ENCODE measurements at places on chromosomes 3 and 15.
A peak's percentile ranks its signal among the peaks of the same experiment; 100 is the strongest.

- no peak for DNase-seq
Measured at GRCh38 chr3:99704417-99704816, 66.0 kb downstream of the COL8A1 start.

DNA sequence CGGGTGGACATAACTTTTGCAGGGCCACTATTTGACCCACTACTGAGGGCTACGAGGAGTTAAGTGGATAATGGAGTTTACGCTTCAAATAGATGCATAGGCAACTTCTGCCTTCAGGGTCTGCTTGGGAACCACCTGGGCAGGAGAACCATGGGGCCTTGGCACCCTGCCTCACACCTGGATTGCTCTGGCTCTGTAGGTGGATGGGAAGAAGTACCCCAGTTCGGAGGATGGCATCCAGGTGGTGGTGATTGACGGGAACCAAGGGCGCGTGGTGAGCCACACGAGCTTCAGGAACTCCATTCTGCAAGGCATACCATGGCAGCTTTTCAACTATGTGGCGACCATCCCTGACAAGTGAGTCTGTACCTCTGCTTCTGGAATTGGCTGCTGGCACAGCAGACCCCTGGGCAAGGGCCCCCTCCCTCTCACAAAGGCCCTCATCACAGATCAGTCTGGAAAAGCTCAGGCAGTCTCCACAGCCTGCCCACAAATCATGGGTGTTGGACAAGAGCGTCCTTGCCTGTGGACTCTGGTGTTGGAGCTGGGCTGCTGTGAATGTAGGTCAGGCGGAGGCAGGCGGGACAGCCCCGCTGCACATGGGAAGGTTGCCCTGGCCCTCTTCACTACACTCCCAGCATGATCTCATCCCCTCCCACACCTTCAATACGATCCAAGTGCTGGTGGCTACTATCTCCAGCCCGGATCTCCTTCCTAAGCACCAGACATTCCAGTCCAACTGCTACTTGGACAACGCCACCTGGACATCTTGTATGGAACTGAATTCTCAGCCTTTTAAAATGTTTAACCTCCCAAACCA is 46.7 kb downstream of the MESD start:
- DNase-seq: no peak

DNA sequence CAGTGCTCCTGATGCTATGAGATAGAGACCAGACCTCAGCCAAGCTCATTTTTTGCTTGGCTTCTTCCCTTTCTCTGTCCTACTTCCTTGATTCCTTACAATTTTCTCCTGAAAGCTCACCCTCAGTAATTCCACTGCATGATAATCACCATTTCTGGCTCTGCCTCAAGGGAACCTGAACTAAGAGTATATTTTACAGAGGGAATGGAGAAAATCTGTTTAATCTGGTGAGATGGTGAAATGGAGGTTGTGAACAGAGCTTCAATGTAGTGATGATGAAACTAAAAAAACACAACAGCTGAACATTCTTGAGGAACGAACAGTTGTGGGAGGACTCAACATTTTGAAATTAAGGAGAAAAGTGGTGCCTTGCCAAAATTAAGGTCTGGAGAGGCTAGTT is 16.3 kb downstream of the HHLA2 start:
- DNase-seq: no peak

DNA sequence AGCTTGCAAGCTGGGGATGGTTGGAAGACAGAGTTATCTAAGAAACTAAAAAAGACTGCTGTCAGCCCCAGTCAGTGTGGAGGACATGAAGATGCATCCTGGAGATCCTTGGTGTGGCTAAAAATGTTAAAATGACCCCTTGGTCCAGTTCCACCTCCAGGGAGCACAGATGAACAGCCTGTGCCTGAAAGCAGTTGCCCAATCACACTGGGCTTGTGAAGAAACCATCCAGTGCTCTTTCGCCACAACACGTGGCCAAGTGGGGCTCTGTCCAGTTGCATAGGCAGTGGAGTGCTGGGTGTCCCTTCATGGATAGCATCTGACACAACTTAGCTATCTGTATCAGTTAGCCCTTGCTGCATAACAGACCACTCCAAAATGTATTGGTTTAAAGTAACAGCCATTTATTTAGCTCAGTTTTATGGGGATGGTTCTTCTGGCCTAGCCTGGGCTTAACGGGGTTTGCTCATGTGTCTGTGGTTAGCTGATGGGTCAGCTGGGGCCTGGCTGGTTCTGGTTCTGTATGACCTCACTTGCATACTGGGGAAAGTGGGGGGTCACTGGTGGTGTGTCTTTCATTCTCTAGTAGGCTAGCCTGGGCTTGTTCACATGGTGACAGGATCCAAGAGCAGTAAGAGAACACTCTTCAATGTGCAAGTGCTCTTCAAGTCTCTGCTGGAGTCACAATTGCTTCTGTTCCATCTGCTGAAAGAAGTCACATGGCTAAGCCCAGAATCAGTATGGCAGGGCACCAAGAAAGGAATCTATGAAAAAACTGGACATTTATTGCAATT is 226.2 kb downstream of the PDCD6IP start:
- no peak for DNase-seq

DNA sequence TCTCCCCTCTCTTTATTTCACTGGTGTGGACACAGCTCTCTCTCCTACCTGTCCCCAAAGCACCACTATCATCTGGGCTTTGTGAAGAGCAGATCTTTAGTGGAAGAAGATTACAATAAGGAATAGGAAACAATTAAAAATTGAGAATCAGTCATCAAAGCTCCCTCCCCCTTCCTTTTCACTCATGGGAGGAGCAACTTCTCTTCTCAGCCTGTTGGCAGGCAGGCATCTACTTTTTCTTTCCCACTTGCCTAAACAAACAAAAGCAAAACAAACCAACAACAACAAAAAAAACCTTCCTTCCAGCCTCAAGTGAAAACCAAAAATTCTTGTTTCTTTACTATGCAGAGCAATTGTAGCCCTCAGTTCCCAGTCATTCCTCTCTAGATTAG is 125.5 kb upstream of the BHLHE40 start:
- no peak for DNase-seq

DNA sequence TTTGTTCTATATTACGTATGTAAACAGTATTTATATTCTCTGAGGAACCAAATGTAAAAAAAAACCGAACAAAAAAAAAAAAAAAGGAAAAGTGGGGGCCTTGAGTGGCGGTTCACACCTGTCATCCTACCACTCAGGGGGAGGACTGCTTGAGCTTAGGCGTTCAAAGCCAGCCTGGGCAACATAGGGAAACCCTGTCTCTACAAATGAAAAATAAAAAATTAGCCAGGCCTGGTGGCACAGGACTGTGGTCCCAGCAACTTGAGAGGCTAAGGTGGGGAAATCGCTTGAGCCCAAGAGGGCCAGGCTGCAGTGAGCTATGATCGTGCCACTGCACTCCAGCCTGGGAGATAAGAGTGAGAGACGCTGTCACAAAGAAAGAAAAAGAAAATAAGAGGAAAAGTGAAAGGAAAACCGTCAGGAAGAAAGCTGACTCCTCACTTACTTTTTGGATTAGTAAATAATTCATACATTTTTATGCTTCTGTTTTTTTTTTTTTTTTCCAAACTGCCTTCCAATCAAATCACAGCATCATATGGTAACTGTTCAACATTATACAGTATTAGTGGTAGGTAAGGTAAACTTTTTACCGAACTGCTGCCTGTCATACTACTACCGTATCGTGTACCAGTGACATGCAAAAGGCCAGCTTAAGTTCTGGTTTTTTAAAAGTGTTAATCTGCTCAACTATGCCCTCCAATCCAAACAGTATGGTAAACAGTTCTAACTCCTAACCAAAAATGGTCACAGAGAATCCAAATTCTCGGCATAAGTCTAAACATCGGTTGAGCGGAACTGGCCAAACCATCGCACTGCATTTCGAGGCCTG is 1.2 kb downstream of the PHC3 start:
- peak; percentile 60 for DNase-seq

DNA sequence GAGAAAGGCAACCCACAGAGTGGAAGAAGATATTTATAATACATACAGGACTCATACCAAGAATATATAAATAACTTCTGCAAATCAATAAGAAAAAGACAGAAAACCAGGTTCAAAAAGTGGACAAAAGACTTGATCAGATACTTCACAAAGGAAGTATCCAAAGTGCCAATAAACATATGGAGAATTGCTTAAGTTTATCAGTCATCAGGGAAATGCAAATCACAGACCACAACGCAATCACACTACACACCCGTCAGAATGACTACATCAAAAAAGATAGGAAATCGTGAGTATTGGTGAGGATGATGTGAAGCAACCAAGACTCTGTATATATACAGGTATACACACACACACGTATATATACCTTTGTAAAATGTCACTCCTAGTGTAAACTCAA is 180.6 kb downstream of the FAM43A start:
- DNase-seq: no peak

- DNase-seq: peak; percentile 24
Measured at GRCh38 chr3:129890125-129890524, 3.4 kb downstream of the TMCC1 start.

DNA sequence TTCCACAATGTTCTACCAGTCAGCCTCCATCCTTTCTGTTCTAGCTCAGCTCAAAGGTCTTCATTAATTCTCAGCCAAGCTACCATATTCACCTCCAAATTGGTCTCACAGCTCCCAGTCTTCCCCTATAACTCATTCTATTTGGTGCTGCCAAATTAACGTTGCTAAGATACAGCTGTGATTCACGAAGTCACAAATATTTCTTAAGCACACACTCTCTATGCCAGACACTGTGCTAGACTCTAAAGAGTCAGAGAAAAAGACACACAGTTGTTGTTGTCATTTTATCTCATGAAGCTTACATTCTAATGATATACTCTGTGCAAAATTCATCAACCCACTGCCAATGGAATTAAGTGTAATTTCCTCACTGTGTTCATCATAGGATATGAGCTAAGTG is 102.8 kb downstream of the FRMD5 start:
- DNase-seq: no peak

GRCh38 chr3:195839260-195840010 is 27.7 kb upstream of the MUC4 start:
- no peak for DNase-seq

DNA sequence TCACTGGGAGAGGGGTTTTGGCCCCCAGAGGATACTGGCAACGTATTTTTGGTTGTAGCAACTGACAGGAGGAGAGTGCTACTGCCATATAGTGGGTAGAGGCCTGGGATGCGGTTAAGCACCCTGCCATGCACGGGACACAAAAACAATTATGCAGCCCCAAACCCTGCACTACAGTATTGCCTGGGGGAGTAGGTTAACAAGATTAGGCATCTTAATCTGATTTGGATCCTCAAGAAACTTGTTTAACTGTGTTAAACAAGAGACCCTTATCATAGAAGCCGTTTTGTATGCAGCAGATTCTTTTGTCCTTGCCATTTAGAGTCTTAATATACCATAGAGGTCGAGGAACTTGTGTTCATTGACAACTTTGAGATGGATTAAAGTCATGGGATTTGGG is 3.4 kb downstream of the PHLDB2 start:
- no peak for DNase-seq

DNA sequence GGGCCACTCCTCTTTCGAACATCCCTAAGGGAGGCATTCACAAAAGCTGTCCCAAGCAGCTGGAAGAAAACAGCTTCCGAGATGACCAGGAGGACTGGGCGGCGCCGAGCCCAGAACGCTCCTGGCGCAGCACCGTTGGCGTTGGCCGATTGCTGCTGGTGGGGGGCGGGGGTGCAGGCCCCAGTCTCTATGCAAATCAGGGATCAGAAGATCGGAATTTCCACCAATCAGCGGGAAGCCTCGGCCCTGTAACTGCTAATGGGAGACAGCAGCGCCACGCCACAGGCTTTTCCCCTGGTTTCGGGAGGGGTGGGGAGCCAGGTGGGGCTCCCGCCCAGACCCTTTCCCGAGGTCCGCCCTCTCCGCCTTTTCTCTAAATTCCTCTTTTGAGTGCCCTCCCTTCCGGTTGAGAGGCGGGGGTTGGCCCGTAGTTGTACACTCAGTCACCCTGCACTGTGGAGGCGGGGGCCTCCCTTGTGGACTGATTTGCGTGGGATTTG is 27.0 kb downstream of the HMCES start:
- peak; percentile 45 for DNase-seq

DNA sequence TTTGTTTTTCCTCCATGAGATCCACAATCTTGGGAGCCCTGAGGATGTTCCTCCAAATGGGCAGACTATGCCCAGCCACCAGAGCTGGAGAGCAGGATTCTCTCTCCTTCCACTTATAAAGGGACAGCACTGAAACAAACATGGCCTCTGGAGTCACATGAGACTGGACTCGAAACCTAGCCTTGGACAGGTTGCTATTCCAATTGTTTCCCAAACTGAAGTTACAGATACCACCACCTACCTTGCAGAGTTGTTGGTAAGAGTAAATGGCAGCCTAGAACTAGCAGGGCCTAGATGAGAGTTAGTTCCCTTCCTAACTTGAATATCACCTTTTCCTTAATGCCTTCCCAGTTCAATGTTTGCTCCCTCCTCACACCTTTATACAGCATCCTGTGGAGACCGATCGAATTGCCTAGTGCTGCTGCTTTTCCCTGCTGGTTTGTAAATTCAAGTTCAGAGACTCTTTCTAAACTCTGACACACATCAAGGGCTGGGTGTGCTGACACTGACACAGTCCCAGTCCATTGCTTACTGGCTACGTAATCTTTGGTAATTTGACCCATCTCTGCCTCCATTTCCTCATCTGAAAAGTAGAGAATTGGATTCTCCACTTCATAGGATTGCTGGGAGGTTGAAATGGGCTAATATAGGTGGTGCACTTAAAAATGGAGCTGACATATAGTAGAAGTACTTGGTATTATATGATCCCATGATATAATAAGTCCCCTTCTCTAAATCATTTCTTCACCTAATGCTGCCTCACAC is 2.6 kb downstream of the IMP3 start:
- DNase-seq: no peak

DNA sequence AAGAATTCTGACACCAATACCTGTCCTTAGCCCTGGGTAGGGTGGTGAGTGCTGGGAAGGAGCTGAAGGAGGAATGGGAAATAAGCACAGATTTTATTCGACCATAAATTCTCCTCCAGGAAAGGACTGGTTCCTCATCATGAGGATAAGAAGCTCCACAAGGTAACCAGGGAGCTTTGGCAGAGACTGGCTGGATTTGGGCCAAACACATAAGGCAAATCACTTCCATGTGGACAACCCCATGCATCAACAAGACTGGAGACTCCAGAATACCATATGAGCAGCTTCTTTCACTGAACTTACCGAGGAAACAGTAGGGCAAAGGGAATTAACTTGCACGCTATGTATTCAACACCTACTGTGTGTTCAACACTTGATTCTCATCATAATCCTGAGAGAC is 312.5 kb downstream of the NTRK3 start:
- DNase-seq: no peak

DNA sequence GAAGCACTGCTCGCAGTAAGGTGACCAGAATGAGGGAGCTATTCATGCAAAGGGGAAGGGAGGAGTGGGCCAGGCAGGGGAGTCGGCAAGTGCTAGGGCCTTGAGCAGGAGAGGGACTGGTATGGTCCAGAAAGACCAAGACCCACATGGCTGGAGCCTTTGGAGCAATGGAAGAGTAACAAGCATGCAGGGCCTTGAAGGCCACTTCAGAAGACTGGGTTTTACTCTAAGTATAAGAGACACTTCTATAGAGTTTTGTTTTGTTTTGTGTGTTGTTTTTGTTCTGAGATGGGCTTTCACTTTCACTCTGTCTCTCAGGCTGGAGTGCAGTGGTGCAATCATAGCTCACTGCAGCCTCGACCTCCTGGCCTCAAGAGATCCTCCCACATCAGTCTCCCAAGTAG is 42.0 kb downstream of the BFSP2 start:
- DNase-seq: peak; percentile 27
